ENCODE measurements at places on chromosomes 5 and 9.

GRCh38 chr9:127353882-127354281 lies 43.1 kb upstream of the SLC2A8 start:
- DNase-seq = no peak

DNA sequence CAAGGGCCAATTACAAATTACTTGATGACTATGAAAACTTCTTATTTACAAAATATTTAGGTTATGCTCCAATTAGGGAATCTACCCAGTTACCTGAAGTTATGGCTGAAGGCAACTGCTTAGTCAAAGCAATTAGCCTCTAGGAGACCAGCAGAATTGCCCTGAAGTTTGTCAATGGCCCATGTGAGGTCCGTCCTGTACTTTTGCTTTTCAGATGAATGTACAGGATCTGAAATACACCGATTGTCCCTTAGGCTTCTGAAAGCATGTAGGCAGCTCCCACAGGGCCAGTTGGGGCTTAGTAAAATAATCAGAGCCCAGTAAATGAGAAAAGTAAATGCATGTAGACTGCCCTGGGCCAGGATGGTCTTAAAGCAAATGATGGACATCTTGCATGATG lies 93.3 kb downstream of the DAPK1 start:
- DNase-seq = no peak

- no peak for DNase-seq
These were observed 141.4 kb downstream of the TMEM38B start for GRCh38 chr9:105835721-105836120.

- no peak for DNase-seq
These were observed 1.2 kb downstream of the TLR4 start for GRCh38 chr9:117705386-117705785.

DNA sequence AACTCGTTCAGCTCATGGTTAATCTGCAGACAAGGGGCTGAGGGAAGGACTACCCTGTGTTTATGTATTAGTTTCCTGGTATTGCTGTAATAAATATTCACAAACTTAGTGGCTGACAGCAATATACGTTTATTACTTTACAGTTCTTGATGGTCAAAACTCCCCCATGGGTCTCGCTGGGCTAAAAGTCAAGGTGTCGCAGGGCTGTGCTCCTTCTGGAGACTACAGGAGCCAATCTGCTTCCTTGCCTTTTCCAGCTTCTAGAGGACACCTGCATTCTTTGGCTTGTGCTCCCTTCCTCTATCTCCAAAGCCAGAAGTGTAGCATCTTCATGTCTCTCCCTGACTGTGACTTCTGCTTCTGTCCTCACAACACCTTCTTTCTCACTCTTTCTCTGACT lies 653.8 kb upstream of the RIOK2 start:
- DNase-seq = no peak

DNA sequence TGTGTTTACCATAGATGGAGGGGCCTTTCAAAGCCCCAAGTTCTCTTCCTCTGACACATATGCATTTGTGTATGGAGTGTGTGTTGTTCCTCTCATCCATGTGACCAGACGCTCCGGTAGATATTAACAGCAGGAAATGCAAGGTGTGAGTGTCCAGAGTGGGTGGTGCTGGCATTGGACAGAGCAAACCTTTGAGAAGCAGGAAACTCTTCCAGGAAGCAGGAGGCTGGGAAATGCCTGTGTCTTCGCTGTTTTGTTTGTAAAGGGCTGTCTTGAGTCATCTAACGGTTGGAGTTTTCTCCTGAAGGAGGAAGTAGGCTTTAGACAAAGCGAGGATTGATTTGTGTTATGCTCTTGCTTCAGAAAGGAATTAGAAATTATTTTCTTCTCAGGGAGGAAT lies 370.9 kb downstream of the PLK2 start:
- DNase-seq = no peak

- no peak for DNase-seq
These were observed 119.4 kb upstream of the ACTBL2 start for GRCh38 chr5:57601996-57602395.

DNA sequence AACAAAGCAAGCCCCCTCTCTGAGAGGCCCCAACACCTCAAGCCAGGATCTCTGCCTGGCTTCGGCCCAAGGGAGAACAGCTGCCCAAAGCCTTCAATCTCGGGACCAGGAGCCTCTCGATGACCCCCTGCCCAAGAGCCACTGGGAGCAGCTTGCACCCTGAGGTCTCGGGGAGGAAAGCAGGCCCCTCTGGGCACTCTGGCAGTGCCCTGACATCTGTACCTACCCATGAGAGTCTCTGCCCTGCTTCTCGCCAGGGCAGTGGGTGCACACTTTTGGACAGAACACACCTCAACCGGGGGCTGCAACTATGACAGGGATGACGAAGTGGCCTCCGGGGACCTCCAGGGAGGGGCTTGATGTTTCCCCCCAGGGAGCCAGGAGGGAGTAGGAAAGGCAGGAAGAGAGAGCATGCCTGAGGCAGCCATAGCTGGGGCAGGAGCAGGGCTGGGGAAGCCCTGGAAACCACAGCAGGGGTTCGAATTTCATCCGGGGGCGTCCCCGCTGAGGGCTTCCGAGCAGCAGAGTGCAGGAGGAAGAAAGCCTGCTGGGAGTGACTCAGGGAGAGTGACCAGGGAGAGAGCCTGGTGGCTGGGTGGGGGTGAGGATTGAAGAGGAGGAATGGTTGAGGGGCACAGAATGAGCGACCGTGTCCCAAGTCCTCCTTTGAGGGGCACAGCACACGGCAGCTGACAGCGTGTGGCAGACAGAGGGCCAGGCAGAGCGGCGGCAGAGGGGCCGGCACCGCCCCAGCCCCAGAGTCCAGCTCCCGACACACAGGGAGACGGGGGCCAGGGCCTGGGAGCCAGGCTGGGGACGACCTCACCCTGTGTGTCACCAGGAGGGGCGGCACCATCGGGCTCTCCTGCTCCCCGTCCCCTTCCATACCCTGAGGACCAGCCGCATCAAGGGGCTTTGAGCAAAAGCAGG lies 1.8 kb downstream of the LPCAT1 start:
- DNase-seq = peak; percentile 78

Measured in NB4 (cell line).